ENCODE measurements at places on chromosomes 16 and 17. TPM values are rescaled to one million over a fixed set of nuclear protein-coding genes. Genes with fewer than 3 reads are reported as not detected.

DNA sequence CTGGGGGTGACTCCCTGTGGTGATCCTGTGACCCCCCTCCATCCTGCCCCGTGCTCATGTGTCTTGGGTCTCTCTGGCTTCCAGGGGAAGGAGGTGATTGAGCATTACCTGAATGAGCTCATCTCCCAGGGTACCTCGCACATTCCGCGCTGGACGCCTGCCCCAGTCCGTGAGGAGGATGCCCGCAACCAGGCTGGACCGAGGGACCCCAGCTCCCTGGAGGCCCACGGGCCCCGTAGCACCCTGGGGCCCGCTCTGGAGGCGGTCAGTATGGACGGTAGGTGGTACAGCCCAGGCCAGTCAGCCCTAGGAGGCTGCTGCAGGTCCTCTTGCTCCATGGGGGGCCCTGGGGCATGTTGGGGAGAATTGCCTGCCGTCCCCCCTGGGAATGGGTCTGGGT, 33.6 kb downstream of the SEC14L5 start:
- no peak for DNase-seq

GRCh38 chr17:65729207-65729606, 167.8 kb upstream of the AXIN2 start:
- DNase-seq: no peak

DNA sequence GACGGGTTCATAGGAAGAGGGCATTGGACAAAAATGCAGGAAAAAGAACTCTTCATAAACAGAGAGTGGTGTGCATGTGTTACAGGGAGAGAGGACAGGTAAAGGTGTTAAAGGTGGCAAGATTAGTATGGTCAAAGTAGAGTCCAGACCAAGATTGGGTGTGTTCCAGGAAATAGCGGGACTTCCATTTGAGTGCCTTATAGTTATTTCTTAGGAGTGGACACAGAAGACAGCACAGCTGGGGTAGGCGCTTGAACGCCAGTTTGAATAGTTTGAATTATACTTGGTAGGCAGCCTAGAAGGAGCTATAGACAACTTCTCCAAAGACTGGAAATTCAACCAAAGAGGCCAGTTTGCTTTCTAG, 63.4 kb downstream of the MAP2K6 start:
- no peak for DNase-seq

DNA sequence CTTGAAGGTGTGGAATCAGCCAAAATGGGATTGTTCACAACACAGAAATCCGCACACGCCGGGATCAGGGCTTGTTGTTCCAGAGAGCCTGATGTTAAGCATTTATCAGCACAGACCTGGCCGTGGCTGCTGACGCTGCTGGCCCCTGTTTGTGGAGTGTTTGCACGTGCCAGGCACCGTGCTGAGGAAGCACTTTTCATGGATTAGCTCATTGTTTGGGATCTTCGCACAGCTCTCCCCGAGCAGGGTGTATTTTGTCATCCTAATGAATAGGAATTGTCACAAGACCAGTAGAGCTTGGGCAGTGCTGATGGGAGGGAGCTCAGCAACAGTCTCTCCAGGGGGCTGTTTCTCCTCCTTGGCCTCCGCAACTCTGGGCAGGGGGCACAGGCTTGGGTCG, 160.4 kb upstream of the PLCG2 start:
- DNase-seq: no peak

DNA sequence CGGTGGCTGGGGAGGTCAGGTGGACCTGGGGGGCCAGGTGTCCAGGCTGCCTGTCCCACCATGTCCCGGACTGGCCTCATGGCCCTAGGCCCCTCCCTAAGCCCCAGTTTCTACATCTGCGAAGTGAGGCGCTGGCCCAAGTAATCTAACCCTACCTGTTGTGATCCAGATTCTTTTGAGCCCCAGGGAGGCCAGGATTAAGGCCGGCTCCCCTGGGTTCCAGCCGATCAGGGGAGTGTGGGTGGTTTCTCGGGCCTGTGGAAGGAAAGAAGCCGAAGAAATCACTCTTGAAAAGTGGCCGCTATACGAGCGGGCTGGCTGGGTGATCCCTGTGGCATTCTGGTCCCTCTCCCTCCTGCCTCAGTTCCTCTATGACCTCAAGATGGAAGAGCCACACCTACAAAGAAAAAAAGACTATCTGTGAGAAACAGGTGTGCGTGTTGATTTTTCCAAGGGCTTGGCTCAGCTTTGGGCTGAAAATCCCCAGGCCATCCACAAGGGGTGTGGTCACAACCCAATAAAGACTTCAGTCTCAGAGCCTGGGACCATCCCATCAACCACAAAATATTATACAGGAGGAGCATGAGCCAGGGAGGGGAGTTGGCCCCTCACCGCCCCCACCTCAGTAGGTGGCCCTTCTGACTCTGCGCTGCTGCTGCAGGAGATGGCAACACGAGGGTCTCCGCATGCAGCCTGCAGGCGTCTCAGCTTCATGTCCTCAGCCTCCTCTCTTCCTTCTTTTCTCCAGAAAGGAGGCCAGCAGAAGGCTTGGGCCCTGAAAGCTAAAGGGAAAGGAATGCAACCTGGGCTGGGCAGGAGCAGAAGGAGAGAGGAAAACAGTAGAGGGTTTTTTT, 20.3 kb downstream of the GPR142 start:
- no peak for DNase-seq

- DNase-seq: peak; percentile 70
These were observed 39.4 kb upstream of the PHB1 start for GRCh38 chr17:49454050-49454449.

- DNase-seq: no peak
These were observed 860 bp downstream of the TIGD7 start for GRCh38 chr16:3304370-3304769.

- no peak for DNase-seq
These were observed 267.1 kb downstream of the SOX9 start for GRCh38 chr17:72387969-72388368.

DNA sequence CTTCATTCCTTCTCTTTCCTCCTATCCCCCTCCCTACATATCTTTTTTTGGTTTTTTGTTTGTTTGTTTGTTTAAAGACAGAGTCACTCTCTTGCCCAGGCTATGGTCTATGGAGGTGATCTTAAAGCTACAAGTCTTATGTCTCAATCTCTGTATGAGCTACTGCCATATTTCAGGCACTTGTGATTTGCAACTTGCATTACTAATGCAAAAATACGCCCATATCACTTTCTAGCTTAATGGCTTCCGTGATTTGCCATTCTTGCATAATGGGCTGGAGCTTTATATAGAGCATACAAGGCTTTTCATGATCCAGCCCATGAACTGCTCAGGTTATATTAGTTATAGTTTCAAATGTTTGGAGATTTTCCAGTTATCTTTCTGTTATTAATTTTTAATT, 7.5 kb downstream of the CFAP97D1 start:
- DNase-seq: no peak

DNA sequence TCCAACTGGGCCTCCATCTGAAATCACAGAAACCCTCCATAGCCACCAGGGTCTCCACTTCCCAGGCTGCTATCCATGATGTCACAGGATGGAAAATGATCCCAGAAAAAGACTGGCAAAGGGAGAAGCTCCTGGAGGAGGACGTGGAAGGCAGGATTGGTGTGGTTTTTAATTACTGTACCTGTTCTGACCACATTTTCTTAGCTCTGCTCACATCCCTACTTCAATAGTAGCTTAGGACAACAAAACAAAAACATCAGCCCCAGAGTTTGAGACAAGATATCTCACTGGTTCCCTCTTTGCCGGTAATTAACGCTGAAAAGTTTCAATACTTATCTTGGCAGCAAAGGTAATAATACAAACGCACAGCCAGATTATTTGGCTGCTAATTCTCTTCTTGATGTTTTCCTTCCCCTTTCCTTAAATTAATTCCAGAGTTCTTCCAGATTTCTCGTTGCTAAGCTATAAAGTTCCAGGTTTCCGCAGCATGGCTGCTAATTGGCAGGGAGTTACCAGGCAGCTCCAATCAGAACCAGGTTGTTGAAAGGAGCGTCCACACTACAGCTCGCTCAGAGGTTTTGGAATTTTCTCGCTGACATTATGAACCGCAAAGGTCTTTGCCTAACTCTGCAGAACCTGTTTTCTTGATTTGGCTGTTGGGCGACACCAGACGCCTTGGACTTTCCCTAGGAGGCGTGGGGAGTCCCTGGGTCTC, 263.4 kb downstream of the MRTFB start:
- no peak for DNase-seq

- no peak for DNase-seq
These were observed 61.6 kb downstream of the RPGRIP1L start for GRCh38 chr16:53642094-53642493.

KIAA0753 gene
- 41.1 TPM for total RNA-seq

LIG3 gene
- 47.5 TPM for total RNA-seq

MARVELD3 gene
- not detected for total RNA-seq

MT1G gene
- total RNA-seq: 84.2 TPM

TMEM106A gene
- 3.7 TPM for total RNA-seq

GUCY2D gene
- total RNA-seq: not detected
